ENCODE measurements at places on chromosomes 7 and 10. TPM values are rescaled to one million over a fixed set of nuclear protein-coding genes. Genes with fewer than 3 reads are reported as not detected.

GRCh38 chr10:43689955-43690771, 41.5 kb upstream of the ZNF32 start:
- DNase-seq = peak; percentile 99

The KLF14 gene
- not detected for total RNA-seq

- DNase-seq = no peak
Observed at GRCh38 chr10:61795551-61795950, 105.9 kb upstream of the ARID5B start.

DNA sequence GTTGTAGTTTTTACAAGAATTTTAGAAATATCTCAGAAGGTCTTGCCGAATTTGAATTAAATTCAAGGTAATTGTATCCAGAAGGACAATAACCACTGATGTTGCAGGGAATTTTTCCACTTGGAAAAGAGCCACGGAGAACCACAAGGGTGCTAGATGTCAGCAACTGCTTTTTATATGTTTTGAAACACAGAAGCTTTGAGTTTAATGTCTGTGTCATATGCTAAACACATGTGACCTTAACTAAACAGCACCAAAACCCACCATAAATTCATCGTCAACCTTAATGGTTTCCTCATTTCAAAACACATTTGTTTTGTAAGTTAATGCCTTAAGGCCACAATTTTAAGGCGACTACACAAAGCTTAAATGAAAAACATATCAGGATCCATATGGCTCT, 106.9 kb downstream of the COL28A1 start:
- DNase-seq = peak; percentile 19

DNA sequence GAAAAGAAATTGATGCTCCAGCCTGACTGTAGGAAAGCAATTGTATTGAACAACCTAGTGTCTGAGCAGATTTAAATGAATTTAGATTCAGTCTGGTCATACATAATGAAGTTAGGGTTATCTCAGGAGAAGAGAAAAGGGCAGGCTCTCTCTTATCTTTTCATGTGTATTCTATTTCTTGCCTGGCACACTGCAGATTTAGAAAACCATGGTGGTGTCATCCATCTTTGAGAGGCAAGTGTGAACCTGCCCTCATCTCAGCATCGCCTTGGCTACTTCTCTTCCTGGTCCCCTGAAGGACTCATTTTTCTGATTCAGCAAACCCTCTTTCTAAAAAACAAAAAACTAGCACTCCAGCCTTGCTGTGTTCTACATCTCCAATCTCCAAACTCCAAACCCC, 137.7 kb downstream of the LRRC4 start:
- DNase-seq = no peak

The PRPS1L1 gene
- not detected for total RNA-seq

DNA sequence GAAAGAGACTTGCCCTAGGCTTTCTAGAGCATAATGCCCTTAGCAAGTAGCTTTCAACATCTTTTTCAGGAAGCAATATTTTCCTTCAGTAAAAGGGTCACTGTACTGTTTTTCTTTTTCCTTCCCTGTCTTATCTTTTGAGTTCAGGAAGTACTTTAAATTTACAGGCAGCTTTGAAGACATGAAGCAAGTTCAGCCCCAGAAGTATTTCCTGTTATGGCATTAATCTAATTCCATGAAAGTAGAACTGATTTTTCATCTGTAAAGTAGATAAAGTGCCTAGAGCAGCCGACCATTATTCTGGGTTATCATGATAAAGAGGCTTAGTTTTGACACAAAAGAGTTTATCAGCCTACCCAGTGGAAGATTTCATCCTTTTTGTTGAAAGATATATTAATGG, 288.2 kb downstream of the ADK start:
- no peak for DNase-seq

DNA sequence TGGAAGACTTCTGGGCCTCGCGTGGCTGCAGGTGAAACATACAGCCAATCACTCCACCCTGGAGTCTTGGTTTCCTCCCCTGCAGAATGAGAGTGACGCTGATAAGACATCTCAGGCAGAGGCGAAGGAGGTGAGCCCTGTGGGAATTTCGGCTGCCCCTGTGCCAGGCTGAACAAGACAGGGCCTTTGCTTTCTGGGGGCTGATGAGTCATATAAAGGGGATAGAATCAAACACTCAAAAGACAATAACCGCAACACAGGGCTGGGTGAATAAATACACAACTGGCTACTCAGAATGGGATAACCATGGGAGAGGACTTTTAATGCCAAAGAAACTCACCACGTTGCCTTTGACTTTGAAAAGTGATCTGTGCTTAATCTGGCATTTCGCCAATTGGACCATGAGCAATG, 143.8 kb downstream of the KCNMA1 start:
- no peak for DNase-seq

DNA sequence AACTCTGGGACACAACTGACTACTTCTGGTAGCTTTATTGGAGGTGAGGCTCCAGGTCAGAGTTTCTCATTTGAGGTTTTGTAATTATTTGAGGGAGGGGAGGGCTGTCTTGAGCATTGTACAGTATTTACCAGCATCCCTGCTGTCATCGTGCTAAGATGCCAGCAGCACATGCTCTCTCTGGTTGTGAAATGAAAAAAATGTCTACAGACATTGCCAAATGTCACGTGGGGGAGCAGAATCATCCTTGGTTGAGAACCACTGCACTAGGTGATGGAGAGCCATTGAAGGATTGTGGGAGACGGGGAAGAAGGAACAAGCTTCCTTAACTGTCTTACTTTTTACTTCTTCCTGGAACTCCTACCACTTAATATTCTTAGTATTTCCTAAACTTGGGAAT, 5.0 kb downstream of the SEPTIN7 start:
- no peak for DNase-seq

GRCh38 chr10:24858288-24859270, 93.8 kb downstream of the PRTFDC1 start:
- DNase-seq = peak; percentile 46

The CYP2C19 gene
- not detected for total RNA-seq

DNA sequence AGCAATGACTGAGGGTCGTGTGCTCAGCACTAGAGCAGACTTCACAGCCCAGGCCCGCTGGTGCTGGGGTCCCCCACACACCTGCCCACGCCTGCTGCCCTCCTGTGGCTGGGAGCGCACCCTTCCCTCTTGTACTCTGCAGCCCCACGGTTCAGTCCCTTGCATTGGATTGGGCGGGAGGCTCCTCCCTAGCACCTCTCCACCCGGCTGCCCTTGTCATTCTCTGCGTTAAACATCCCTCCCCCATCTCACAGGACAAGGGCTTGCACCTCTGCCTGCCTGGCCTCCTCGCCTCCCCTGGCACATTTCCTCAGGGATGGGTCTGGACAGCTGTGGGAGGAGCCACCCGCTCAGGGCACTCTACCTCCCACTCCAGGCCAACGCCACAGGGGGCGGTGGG, 68.6 kb downstream of the ALOX5 start:
- peak; percentile 78 for DNase-seq

GRCh38 chr7:26426096-26426495, 134.4 kb downstream of the SNX10 start:
- no peak for DNase-seq

The SCART1 gene
- total RNA-seq = 5.6 TPM

DNA sequence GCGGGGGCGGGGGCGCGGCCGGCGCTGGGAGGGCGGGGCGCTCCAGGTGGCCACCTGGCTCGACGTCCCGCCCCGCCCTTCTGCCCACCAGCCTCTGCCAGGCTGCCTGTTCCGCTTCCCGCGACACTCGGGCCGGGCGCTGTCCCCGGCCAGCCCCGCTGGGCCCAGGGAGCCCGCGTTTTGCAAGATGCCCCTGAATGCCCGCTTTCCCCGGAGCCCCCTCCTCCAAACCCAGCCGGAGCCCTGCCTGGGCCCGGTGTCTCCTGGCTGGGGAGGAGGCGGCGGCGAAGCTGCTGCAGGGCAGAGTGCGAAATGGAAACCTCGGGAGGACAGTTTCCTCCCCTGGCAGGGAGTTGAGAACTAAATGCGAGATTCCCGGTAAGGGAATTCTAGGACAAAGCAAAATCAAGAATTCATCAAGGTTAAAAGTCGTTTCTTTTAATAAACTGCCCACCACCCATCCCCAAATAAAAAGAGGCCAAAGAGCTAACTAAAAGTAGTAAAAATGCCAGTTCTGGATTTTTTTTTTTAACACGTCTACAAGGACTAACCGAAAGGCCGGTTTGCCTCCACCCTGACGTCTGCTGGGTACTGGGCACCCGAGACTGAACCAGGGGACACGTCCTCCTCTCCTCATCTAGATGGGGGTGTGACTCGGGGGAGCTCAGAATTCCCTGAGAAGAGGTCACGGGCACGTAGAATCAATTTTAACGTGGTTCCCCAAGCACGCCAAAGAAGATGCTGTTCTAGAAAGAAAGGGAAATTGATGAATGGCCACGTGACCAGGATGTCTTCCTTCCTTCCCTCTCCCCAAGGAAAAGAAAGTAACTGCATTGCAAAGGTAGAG, 200.4 kb upstream of the NFE2L3 start:
- DNase-seq = peak; percentile 77

The SAMD9 gene
- 30.4 TPM for total RNA-seq

The C7orf57 gene
- under 0.01 TPM for total RNA-seq

- DNase-seq = peak; percentile 6
Observed at GRCh38 chr10:12603766-12604470, 254.6 kb downstream of the CAMK1D start.

The TMEM213 gene
- total RNA-seq = not detected

GRCh38 chr10:83517456-83517855, 621.9 kb upstream of the GHITM start:
- DNase-seq = no peak

DNA sequence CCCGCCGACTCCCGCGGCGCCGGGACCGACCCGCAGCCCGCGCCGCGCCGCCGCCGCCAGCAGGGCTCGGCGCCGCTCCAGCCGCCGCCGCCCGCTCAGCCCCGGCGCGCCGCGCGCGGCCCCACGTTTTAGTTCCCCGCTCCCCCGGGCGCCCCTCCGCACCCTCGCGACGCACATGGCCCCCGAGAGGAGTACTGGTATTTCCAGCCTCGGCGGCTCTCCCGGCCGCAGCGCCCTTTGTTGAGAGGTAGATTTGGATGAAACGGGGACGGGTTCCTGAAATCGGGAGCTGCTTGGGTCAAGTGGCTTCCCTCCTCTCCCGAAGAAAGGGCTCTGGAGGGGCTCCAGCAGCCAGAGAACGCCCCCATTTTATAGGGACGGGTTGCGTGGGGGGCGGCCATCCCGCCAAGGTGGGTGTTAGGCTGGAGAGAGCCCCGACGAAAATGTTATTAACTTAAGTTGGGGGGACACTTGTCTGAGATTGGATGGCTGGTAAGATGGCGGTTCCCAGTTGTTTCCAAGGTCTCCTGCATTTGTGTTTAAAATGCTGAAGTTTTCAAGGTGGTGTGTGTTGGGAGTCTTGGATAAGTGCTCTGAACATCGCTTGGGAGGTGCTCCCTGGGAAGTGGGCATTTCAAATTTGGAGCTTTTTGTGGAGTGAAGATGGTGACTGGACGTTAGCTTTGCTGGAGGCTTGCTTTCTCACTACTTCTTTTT, 1.2 kb downstream of the BMI1 start:
- DNase-seq = peak; percentile 91
